ENCODE measurements at places on chromosomes 1 and 21.

- no peak for DNase-seq
Measured at GRCh38 chr21:42666023-42666747, 12.8 kb downstream of the PDE9A start.

GRCh38 chr1:183147735-183148134 lies 38.3 kb upstream of the LAMC2 start:
- DNase-seq: no peak

DNA sequence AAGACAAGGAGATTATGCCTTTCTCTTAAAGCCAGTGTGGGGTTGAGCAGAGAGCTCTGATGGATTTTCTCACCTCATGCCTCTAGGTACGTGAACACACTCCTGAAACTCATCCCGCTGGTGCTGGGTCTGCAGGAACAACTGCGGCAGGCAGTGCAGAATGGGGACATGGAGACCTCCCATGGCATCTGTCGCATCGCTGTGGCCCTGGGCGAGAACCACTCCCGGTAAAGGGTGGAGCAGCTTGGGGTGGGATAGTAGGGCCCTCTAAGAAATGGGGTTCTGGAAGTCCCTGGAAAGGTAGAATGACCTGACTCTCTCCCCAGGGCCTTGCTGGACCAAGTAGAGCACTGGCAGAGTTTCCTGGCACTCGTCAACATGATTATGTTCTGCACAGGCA lies 9.5 kb downstream of the IPO13 start:
- no peak for DNase-seq

- no peak for DNase-seq
Measured at GRCh38 chr1:212981571-212982328, 31.4 kb downstream of the VASH2 start.

DNA sequence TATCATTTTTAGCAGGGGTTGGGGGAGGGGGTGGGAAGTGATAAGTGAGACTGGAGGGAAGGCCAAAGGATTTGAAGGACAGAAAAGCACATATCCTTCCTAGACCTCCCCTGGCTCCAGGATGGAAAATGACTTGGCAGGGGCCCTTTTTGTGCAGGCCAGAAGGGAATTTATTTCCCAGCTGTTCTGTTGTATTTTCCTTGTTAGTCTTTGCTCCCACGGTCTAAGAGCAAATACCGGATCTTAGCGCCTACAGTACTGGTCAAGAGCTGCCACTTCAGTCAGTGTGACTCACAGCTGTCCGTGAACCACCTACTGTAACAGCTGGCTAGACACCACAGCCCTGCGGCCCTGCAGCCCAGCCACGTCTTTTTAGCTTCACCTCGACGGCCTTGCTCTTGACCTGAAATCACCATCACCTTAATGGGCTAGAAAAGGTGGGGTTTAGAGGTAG lies 51.0 kb upstream of the ERRFI1 start:
- DNase-seq: no peak

- no peak for DNase-seq
Measured at GRCh38 chr1:80531182-80531581, 1269.6 kb upstream of the ADGRL2 start.

DNA sequence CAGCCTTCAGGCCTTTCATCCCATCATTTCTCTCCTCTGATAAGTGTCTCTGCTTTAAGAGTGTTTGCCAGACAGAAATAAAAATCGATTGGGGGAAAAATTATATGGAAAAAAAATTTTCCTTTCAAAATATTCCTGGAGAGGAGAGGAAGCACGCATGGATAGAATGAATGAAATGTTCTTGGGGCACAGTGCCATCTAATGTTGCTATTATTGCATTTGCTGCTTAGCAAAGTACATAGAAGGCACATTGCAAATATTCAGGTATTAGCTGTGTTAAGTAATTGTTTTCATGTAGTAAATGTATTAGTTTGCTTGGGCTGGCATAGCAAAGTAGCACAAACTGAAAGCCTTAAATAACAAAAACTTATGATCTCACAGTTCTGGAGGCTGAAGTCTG lies 18.1 kb downstream of the B3GALT5 start:
- DNase-seq: no peak

DNA sequence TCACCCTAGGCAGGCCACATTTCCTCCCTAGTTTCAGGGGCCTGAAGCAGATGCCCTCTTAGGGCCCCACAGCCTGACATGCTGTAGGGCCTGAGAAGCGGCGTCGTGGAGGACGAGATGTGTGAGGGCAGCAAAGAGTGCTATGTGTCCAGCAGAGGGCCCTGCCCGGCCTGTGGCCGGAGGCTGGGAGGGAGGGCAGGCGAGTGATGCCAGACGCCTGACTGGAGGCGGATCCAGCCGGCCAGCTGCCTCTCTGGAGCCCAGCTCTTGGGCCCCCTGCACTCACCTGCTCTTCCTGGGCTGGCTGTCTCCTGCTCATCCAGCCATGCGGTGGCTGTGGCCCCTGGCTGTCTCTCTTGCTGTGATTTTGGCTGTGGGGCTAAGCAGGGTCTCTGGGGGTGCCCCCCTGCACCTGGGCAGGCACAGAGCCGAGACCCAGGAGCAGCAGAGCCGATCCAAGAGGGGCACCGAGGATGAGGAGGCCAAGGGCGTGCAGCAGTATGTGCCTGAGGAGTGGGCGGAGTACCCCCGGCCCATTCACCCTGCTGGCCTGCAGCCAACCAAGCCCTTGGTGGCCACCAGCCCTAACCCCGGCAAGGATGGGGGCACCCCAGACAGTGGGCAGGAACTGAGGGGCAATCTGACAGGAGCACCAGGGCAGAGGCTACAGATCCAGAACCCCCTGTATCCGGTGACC lies at the start of gene GPR37L1:
TSS of gene GPR37L1 (plus strand) at position 279 of the 697 bp plus-strand sequence. CDS start at position 326, 47 bp downstream.
- DNase-seq: no peak

DNA sequence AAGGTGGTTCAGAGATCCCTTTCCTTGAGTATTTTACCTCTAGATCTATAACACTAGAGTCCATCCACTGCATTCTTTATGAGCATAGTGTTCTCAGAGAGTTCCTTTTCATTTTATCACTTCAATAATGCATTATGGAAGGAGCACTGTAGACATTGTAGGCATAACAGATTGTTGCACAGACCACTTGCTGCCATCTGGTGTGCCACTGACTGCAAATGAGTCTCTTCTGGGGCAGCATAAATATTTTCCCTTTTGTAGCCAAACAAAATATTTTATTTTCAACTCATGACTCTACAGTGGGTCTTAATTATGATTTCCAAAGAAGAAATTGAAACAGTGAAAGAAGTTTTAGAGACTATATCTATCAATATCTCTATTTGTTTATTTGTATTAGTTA lies 290.4 kb downstream of the OLFM3 start:
- DNase-seq: no peak

DNA sequence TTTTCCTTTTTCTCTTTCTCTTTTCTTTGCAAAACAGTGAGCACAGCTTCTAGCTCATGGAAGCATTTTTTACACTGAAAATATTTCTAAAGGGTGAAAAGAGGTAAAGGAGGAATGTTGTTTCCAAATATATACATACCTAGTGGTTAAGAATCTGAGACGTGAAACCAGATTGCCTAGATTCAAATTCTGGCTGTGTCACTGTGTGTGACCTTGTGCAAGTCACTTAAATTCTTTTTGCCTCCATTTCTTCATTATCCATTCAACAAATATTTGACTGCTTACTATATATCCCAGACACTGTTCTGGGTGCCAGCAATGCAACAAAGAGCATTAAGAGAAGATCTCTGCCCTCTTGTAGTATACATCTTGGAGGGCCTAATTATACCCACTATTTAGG lies 53.3 kb downstream of the ZFYVE9 start:
- DNase-seq: no peak

DNA sequence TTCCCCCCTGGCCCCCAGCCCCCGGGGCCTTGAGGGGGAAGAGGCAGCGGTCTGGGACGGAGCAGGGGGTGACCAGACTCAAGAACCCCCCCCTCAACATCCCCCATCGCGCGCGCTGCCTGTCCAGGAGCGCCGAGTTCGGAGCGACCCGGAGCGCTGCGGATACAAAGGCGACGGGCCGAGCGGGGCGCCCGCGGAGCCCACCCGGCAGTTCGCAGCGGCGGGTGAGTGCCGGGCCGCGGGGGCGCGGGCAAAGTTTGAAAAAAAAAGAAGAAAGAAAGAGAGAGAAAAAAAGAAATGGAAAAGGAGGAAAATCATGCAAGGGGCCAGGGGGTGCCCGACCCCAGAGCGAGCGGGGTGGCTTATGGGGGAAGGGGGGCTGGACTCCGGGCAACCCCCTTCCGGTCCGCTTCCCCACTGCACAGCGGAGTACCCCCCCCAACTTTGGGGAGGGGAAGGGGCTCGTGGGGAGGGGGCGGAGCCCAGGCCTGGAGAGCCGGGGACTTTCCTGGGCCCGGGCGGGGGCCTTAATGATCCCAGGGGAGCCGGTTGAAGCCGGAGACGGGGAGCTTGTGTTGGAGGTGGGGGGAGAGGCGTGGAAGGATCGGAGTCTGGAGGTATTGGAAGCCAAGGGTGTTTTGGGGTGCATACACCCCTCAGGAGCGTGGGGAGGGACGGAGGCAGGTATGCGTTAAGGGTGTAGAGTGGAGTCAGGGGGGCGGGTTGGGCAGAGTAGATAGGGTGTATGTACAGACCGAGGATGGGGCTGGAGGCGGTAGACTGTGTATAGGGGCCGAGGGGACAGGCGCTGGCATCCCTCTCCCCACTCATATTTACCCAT lies 502 bp downstream of the VANGL2 start:
- no peak for DNase-seq

DNA sequence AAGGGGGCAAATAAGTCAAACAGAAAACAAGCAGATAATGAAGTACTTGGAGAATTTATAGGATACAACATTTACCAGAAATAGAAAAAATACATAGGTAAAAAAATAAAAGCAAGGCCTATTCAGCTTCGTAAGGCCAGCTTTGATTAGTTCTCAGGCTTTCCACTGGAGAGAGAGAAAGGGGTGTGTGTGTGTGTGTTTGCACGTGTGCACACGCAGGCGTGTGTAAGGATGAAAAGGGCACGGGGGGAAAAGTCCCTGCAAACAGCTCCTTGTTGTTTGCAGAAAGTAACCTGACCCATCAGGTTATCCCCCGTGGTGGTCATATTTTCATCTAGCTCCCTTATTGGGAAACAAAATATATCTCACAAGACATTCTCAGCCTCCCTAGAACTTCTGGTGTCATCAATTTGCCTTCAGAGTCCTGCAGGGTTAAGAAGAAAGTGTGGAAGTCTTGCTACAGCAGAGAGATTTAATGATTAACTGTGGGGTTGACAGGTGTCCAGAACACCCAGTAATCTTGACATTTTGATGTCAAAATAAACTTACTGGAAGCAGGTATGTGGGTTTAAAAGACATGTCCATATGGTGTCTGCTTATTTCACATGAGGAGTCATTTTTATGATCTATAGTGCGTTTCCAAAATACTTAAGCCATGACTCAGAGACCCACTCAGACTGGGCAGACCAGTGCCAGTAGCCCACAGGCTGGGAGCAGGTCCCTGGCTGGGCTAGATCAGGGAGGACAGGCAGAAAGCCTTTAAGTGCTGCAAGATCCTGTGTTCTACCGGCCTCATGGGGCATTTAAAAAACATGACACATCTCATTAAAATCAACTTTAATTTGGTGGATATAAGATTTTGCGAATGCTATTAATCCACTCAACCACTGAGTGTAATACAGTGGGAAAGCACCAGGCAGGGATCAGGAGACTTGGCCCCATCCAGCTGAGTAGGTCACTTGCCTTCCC lies 487.6 kb upstream of the CAMK1G start:
- DNase-seq: no peak
